Muscle of arm (tissue), 14 donors: ENCODE measurements at places on chromosomes 5 and 9.

- no peak for DNase-seq
These were observed 538 bp downstream of the PRRT1B start for GRCh38 chr9:131545786-131546335.

DNA sequence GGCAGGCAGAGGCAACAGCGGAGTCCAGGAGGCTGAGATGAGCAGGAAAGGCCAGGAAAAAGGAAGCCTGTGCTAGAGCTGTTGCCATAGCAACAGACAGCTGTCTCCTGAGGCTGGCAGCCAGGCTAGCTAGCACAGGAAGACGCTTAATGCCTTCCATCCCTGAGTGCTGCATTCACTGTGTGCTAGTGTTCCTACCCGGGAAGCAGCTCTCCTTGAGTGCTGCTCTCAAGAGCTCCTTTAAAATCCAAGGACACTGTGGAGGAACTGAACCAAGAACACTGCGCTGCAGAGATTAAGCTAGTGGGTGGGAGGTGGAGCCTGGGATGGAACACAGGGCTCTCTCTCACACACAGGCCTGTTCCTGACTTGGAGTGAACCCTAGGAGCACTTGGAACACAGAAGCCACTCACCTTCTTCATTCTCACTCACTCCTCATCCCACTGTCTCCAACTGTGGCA lies 53.5 kb upstream of the IL7R start:
- peak; percentile 81 for DNase-seq

- no peak for DNase-seq
These were observed 106.6 kb downstream of the COL23A1 start for GRCh38 chr5:178483620-178484019.

DNA sequence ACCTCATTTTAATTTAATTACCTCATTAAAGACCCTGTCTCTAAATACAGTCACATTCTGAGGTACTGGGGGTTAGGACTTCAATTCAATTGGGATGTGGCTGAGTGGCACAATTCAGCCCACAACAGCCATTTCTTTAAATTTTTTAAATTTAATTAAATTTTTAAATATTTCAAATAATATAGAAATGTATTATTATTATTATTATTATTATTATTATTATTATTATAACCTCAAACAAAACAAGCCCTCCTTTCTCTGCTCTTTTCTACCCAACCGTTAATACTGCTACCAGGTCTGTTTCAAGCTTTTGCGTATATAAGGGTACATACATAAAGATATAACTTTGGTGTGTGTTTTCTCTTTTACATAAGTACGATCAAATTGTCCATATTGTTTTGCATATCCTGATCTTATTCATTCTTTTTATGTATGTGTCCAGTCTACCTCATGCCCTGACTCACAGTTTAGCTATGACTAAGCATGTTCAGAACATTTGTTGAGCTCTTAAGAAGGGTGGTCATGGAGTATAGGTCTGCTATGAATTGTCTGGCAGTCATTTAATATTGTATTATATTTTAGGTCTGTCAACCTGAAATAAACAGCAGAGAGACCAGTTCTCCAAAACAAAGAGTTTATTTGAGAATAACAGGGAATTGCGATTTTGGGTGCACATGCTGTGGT lies 16.1 kb upstream of the RAB14 start:
- DNase-seq, result no peak

GRCh38 chr9:38066914-38067858 lies 1.8 kb downstream of the SHB start:
- no peak for DNase-seq

GRCh38 chr5:9519537-9519936 lies 26.3 kb downstream of the SEMA5A start:
- peak; percentile 29 for DNase-seq

DNA sequence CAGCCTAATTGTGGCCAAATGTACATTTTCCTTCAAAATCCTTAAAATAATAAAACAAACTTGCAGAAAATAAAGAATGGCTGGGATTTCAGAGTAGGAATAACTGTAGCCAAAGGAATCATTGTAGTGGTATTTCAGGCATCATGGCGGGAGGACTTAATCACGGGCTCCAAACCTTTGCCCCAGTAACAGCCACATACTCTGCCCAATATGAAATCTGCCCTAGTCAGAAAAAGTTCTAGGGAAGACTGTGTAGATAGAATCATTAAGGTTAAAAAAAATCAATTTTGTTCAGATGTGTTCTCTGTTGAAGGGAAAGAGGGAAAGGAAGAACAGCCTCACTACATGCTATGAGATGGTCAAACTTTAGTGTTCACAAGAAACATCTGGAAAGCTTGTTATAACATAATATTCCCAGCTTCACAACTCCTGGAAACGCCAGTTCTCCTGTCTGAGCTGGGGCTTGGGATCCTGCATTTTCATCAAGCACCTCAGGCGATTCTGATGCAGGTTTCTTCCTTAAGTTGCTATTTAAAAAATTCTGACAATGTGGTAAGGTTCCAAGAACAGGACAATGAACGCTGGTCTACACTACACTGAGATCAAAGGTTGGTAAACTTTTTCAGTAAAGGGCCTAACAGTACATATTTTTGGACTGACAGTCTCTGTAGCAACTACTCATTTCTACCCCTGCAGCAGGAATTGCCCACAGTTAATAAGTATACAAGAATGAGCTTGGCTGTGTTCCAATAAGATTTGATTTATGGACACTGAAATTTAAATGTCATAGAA lies 87.9 kb downstream of the CEMIP2 start:
- no peak for DNase-seq

DNA sequence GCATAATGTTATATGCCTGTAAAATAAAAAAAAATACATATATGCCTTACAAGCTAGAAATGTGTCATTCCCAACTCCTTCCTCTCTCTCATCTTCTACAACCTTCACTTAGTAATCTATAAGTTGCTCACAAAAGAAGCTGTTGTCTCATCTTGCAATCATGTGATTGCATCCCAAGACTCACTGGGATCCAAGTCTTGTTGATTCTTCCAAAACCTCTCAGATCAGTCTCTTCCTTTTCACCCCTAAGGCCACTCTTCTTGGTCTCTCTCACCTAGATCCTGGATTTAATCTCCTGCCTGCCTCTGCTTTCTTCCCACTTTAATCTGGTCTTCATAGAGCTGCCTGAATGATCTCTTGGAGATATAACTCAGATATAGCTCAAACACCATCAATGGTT lies 261.1 kb upstream of the NR4A3 start:
- no peak for DNase-seq

DNA sequence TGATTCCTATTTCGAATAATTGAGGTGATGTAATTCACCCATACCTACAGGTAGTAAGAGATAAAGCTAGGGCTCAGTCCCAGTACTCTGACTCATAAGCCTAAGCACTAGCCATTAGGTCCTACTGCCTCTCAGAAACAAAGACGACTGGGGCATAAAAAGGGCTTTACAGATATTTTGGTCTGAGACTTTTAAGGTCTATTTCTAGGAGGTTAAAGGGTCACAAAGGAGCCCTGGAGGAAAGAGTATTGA lies 69.8 kb downstream of the SGCD start:
- no peak for DNase-seq

DNA sequence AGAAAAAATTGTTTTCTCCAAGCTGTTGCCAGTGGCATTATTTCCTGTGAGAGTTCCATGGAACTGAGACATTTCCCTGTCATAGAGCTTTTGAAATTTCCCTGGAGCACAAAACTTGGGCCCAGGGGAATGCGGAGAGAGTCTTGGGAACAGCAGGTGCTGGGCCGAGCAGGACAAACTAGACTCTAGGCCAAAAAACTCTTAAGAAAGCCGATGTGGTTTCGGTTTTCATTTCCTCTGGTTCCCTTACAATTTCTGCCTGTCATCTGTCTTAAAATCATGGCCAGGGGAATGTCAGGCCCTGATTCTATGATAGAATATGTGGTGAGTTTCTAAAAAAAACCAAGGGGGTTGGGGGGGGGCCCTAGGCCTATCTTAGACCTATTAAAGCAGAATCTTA lies 4.6 kb downstream of the SLC35A4 start:
- DNase-seq, result no peak

- DNase-seq, result no peak
These were observed 608.7 kb downstream of the KCTD16 start for GRCh38 chr5:144779368-144779767.

GRCh38 chr9:97559111-97559514 lies 57.6 kb downstream of the TMOD1 start:
- no peak for DNase-seq
